Umbilical cord (tissue), 2 donors: ENCODE measurements at places on chromosomes 3 and 15. TPM values are rescaled to one million over a fixed set of nuclear protein-coding genes. Genes with fewer than 3 reads are reported as not detected.

DNA sequence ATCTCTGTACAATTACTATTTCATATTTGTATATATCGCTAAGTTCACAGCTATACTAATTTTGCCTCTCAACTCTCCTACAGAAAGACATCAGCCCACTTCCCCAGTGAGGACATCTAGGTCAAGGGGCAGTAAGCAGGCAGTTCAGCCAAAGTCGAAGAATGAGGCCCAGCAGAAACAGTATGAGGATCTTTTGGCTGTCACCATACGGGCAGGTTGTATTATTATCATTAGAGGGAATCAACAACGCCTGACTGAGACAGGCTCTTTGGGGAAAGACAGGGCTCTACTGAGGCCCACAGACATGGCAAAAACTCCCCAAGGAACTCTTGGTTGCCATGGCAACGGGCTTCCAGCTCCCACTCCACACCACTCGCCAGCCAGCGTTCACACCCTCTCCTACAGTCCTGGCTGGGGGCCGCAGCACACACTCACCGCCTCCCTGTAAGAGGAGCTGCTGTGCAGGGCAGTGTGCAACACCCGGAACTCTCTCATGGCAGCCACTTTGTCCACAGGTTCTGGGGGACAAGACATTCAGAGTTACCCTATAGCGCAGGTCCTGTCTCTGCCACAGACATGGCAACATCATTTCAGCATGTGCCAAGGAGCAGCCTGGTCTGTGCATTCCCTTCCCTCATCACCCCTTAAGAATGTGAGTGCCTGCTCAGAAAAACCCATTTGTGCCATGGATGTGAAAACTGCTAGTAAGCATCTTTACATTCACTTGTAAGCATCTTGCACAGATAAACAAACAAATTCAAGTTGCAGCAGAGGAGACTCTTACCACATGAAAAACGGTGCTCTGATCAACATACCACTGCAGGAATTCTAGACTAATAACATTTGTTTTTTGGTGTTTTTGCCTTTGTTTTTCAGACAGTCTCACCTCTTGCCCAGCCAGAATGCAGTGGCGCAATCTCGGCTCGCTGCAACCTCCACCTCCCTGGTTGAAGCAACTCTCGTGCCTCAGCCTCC is 8.8 kb downstream of the UBL7 start:
- DNase-seq, result no peak

DNA sequence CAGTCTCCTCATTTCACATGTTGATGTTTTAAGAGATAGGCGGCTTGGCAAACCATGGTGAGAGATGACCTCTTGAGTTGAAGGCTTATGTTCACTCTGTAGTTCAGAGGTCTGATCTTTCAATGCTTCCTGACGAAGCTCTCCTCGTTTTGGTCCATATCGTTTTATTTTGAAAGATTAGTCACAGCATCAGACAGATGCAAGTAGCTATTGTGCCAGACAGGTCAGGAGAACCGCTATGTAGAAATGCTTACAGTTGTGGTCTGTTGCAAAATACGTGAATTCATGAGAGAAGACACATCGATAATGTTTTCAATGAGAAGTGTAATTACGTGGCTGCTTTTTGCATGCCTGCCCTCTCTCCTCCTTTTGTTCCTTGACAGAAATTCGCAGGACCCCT is 47.5 kb downstream of the CHL1 start:
- DNase-seq, result no peak

- no peak for DNase-seq
Observed at GRCh38 chr15:66800584-66801235, 98.7 kb downstream of the SMAD6 start.

GRCh38 chr15:41104234-41104633 is 11.8 kb downstream of the INO80 start:
- DNase-seq, result peak; percentile 2

- DNase-seq, result no peak
Observed at GRCh38 chr3:73136941-73137340, 75.5 kb downstream of the EBLN2 start.

GRCh38 chr3:77571971-77572715 is 532.2 kb downstream of the ROBO2 start:
- DNase-seq, result no peak

The SIDT1 gene
- 19.0 TPM for total RNA-seq

The C3orf49 gene
- total RNA-seq, result not detected
